Muscle of leg (tissue), 16 donors: ENCODE measurements at places on chromosomes 4 and X. TPM values are rescaled to one million over a fixed set of nuclear protein-coding genes. Genes with fewer than 3 reads are reported as not detected.

- peak; percentile 68 for DNase-seq
Observed at GRCh38 chr4:94634271-94634670, 123.5 kb upstream of the BMPR1B start.

Gene MAGEA11
- not detected for total RNA-seq

Gene SGMS2
- total RNA-seq, result 14.8 TPM

Gene CT45A2
- total RNA-seq, result not detected

- no peak for DNase-seq
Observed at GRCh38 chrX:79371640-79372039, 4.5 kb upstream of the ITM2A start.

Gene PABPC1L2B
- 0.04 TPM for total RNA-seq

GRCh38 chrX:108732630-108733321 lies 3.6 kb downstream of the IRS4 start:
- DNase-seq, result no peak

DNA sequence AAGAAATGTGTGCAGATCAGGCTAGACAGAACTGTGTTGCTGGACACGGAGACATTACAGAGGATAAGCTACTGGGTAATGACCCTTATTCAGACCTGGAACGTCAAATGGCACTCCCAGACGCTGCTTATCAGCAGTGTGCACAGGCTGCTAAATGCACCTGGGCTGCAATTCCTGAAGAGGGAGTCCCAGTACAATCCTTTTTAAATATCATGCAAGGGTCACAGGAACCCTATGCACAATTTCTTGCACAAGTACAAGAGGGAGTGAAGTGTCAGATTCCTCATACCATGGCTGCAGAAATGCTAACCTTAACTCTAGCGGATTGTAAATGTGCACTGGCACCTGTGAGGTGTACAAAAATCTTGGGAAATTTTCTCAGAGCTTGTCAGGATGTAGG lies 16.9 kb downstream of the SPIN2B start:
- DNase-seq, result no peak

- DNase-seq, result no peak
Observed at GRCh38 chr4:127284236-127284635, 348.5 kb upstream of the INTU start.

DNA sequence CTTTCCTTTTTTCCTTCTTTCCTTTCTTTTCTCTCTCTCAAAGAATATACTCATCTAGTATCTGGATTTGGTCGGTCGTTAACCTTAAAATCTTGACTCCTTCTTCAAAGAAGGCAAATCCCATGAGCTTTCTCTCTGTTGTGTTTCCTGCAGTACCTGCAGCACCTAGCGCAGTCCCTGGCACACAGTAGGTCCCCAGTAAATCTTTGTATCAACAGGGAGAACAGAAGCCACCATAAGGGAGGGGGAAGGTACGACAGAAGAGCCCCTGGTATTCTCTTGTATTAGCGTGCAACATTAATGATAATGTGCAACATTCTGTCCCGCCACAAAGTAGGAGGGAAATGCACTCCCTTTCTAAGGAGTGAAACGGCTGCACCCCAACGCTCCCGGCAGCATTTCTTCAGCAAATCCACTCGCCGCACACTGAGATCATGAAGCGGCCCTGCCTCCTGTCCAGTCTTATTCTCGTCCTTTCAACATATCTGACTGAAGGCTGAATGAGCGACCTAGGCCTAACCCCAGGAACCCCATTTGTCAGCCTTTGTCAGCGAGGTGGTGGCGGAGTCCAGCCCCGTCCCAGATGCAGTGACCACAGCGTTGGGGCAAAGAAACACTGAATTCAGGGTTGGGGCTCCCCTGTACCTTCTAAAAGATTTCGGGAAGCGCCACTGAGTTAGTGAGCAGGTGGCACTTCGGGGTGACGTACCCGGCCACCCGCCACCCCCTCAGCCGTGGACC lies 133.7 kb downstream of the AMELX start:
- DNase-seq, result peak; percentile 50

- no peak for DNase-seq
Observed at GRCh38 chr4:33262824-33263223, 2542.7 kb downstream of the PCDH7 start.

DNA sequence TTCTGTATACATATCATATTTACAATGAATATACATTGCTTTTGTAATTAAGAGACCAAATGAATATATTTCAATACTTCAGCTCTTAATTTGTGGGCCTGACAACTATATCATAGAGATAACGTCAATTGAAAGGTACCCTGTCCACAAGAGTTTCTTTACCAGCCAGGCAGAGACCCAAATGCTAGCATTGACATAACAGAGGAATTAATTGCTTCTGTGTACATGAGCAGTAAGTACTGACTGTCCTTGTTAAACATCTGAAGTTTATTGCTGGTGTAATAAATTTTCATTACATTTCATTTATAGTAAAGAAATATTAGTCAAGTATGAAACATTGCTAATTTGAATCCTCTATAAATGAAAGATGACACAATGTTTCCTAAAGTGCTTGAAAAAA lies 910.8 kb downstream of the CCSER1 start:
- no peak for DNase-seq

Gene BST1
- total RNA-seq, result 5.2 TPM

Gene CT83
- total RNA-seq, result not detected

DNA sequence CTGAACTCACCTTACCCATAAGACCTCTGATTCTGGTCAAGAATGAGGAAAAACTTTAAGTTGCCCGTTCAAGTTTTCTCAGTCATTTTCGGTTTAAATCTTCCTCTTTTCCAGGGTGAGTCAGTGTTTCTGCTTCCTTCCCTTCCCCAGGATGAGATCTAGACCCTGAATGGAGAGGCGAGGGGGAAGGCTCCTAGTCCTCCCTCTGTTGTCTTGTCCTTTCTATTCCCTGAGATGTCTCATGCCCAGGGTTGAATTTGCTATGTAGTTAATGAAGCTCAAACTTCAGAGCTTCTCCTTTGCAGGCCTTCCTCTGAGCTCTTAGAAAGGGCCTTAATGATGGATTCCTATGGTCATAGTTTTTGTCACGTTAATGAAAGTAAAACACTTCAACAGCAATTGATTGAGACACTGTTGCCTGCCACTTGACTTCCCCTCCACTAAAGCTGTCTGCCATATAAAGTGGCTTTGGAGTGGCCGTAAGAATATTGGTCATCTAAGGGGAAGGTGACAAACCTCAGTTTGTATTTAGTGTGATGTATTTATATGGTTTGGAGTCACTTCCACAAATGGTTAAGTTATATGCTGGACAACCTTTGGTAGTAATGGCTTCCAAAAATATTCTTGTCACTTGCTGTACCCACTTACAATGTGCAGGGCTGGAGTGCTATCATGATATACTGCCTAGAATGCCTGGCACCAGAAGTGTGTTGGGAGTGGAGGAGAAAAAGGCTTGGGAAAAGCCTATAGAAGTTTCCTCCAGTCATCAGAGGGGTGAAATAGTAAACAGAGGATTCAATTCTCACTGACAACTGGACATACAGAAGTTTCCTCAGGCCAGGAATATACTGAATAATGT lies 24.3 kb upstream of the GPRIN3 start:
- DNase-seq, result peak; percentile 37

DNA sequence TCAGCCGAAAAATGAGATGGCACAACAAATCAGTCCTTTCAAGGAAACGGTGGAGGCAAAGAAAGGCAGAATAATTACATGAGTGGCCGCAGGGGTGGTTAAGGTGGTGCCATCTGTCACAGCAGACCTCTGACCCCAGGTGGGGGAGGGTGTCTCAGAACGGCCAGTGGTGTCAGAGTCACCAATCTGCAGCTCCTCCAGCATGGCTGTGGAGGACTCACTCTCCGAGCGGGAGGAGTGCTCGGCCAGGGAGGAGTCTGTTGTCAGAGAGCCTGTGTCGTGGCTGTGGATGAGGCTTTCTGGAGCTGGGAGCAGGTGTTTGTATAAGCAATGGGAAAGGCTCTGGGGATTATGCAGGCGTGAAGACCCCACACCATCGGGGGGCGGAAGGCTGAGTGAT lies 130.3 kb upstream of the PDLIM3 start:
- DNase-seq, result no peak

- DNase-seq, result no peak
Observed at GRCh38 chr4:146472404-146472803, 49.3 kb downstream of the SLC10A7 start.

Gene LNX1
- 2.4 TPM for total RNA-seq

GRCh38 chrX:57528670-57529255 lies 63.0 kb upstream of the ZXDB start:
- no peak for DNase-seq

DNA sequence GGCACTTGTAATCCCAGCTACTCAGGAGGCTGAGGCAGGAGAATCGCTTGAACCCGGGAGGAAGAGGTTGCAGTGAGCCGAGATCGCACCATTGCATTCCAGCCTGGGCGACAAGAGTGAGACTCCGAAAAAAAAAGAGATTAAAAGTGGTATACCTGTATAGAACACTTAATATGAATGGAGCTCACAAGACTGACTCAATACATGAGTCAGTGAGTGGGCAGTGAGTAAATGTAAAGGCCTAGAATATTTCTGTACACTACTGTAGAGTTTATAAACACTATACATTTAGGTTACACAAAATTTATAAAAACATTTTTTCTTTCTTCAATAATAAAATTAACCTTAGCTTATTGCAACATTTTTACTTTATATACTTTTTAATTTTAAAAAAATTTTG lies 93.8 kb downstream of the CENPC start:
- DNase-seq, result no peak

Gene EVC
- total RNA-seq, result 18.6 TPM

Gene XK
- total RNA-seq, result 3.7 TPM
